ENCODE measurements at places on chromosomes 4 and X.

- DNase-seq: no peak
These were observed 159.5 kb downstream of the UGT8 start for GRCh38 chr4:114758066-114758465.

GRCh38 chr4:89755220-89755619 is 81.7 kb downstream of the SNCA start:
- no peak for DNase-seq

GRCh38 chrX:54044877-54045338 is 635 bp upstream of the PHF8 start:
- no peak for DNase-seq

GRCh38 chr4:168643111-168643795 is 146.4 kb downstream of the PALLD start:
- DNase-seq: no peak

- no peak for DNase-seq
These were observed 172.0 kb upstream of the GLRA2 start for GRCh38 chrX:14357314-14357713.

- DNase-seq: no peak
These were observed 141.1 kb downstream of the IDS start for GRCh38 chrX:149363965-149364364.

Measured in GM12892 (cell line).